ENCODE measurements at places on chromosomes 2 and 18.
A peak's percentile ranks its signal among the peaks of the same experiment; 100 is the strongest.

GRCh38 chr2:86596118-86596517 lies 27.5 kb downstream of the RNF103 start:
- DNase-seq: no peak

- DNase-seq: no peak
Measured at GRCh38 chr2:71082402-71083252, 14.2 kb downstream of the NAGK start.

DNA sequence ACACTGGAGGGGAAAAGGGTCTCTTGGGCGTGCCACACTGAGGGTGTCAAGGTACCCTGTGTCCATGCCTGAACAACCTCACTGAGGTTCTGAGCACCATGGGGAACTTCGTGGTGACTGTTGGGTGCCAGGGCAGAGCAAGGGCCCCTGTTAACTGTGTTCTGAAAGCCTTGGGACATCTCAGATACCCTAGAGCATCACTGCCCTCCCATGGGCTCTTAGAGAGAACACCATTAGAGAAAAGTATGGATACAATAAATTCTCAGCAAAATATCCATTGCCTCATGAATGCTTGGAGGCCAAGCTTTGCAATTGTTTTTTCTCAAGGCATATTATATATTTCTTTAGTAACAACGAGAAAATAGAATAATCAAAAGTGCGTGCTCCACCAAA lies 488.5 kb upstream of the NRP2 start:
- no peak for DNase-seq

GRCh38 chr2:44559108-44559507 lies 197.4 kb downstream of the CAMKMT start:
- no peak for DNase-seq

- DNase-seq: no peak
Measured at GRCh38 chr2:9100080-9100876, 96.8 kb upstream of the MBOAT2 start.

GRCh38 chr2:112004253-112004645 lies 50.8 kb upstream of the TMEM87B start:
- no peak for DNase-seq

DNA sequence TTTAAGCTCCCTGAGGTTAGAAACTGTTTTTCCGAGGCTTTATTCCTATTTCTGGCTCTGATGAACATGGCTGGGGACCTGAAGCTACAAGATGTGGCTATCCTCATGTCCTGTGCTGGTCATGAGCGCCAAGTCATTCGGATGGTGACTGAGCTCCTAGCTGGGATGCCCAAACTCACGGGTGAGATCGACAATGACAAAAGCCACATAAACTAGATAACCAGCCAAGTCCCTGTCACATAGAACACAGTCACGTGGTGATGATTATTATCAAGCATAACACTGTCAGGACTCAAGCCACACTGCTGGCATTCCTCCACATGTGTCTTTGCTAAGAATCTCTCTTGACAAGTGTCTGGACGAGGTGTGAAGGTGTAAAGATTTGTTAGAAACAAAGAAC lies 274.9 kb downstream of the CLIP4 start:
- no peak for DNase-seq

- DNase-seq: no peak
Measured at GRCh38 chr2:111670776-111671175, 213.2 kb downstream of the ANAPC1 start.

DNA sequence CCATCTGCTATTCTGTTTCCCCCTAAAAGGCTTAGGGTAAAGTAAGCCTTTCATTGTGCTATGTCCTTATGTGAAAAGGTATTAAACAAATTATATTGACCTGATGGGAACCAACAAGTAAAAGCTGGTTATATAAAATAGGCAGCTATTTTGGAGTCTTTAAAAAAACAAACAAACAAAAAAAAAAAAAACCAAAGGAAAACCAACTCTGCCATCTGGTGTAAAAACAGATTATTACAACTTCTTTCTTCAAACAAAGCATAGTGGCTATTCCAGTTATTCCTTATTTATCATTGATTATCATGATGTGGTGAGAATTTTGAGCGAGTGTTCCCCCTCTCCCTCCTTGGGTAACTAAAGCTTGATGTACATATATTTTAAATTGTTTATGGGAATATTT lies 122.3 kb upstream of the FHL2 start:
- DNase-seq: no peak

GRCh38 chr2:133561045-133561852 lies 7.0 kb downstream of the NCKAP5 start:
- no peak for DNase-seq

GRCh38 chr18:26480897-26481795 lies 67.2 kb downstream of the KCTD1 start:
- DNase-seq: no peak

DNA sequence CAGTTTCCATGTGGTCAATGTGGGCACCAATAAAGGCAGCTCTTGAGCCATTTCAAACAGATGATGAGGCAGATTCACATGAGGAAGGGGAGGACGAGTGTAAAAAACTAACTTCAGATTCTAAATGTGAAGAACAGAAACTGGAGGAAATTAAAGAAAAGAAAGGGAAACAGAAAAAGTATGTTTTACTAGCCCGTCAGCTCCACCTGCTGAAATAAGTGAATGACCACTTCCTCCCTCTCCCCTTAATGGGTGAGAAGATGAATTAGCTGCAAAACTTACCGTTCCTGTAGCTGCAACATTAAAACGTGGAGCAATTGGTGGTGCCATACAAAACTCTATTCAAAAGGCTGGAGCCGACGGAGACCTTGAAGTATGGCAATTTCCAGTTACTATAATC lies 203.5 kb downstream of the UXS1 start:
- DNase-seq: no peak

DNA sequence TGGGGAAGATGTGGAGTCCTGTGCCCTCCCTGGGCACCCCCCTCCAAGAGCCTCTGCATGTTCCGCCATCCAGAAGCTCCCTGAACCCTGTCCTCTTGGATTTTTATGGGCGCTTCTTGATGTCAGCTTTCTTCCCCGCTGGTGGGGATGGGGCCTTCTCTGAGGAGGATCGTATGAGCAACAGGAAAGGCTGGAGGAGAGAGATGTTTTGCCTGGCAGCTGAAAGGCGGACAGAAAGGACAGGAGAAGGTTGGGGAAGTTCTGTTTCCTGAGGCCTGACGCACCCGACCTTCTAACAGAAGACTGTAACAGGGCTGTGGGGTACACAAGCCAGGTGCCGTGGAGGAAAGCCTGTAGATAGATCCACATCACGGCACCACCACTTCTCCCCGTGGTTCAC lies 238.8 kb downstream of the LDLRAD4 start:
- DNase-seq: no peak

DNA sequence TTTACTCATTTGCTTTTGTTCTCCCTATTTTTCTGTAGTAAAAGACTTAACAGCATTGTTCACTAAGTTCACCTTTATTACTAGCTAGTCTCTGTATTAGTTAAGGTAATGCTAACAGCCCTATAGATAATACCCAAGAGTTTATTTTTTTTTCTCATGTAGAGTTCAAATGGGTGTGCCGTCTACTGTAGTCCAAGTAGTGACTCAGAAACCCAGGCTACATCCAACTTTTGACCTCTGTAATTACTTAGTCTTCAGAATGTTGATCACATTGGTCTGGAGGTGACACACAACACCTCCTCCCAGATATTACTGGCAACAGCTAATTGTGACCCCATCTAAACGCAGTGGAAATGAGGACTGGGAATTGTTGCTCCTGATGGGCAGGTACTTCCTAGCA lies 7.7 kb downstream of the COQ10B start:
- no peak for DNase-seq

- no peak for DNase-seq
Measured at GRCh38 chr2:101120124-101120996, 30.8 kb downstream of the TBC1D8 start.

GRCh38 chr2:51534166-51534565 lies 502.2 kb upstream of the NRXN1 start:
- DNase-seq: no peak

GRCh38 chr18:51559902-51560287 lies 362.4 kb upstream of the MEX3C start:
- peak; percentile 37 for DNase-seq

GRCh38 chr2:134337631-134338030 lies 83.8 kb downstream of the MGAT5 start:
- DNase-seq: no peak

DNA sequence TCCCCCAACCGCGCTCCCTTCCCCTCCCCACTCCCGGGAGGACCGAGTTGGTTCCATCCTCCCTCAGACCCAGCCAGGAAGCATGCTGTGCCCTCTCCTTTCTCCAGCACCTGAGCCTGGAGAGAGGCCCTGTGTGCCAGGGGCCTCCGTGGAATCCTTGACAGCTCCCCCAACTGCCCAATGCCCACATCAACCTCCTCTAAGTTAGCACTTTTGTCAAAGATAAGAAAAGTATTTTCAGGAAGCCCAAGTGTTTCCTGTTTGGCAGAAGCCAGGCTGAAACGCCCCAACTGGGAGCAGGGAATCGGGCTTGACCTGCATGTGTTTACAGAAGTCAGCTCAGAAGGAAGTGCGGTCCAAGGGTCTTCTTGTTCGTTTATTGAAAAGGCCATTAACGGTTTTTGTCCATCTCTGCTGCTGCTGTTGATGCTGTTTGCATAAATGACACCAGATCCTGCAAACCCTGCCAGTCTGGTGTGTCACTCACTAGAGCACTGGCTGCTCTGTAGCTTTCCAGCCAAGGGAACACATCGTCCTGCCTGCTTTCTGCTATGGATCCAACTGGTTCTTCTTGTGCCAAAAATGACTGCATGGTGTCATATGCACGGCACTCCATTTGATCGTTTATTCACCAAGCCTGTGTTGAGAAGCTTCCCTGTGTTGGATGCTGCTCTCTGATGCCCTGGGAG lies 35.4 kb upstream of the COL6A3 start:
- DNase-seq: no peak

- DNase-seq: no peak
Measured at GRCh38 chr2:8134985-8135682, 546.7 kb upstream of the ID2 start.

DNA sequence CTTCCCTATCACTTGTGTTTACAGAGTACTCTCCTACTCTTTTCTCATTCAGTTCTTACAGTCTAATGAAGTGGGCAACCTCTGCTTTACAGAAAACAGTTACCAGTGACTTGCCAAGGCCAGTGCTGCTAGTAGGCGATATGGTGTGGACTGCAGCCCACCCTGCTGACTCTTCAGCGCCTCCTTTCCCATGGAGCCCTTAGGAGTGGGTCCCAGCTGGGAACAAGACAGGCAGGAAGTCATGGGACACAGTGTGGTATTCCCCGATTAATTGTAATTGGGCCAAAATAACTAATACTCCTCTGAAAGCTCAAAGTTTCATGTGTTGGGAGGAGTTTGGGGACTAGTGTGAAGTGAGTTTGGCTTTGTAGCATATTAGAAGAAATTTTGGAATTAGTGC lies 120.1 kb upstream of the EML6 start:
- DNase-seq: no peak

- DNase-seq: no peak
Measured at GRCh38 chr2:37343537-37344434, 644 bp upstream of the QPCT start.

DNA sequence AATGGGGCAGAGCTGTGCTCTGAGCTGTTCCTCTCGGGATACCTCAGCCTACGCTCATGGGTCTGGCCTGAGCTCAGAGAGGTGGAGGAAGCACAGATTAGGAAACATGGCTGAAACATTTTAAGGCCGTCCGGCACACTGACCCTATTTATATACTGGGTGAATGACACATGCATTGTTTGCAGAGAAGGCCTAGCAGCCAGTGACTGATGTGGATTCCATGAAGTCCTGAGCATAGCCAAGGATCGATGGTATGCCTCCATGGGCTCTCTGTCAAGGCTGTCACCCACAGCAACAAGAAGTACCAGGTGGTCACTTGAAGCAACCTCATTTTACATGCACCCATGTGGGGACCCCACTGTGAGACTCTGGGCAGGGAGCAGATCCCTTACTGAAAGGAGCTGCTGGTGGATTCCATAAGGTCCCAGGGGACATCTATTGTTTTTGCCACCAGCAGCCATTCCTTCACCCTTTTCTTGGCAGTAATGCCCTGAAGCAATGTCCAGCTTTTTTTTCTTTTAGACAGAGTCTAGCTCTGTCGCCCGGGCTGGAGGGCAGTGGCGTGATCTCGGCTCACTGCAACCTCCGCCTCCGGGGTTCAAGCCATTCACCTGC lies 8.4 kb downstream of the PTMA start:
- DNase-seq: no peak

GRCh38 chr2:109129356-109129920 lies 433 bp downstream of the SH3RF3 start:
- no peak for DNase-seq

DNA sequence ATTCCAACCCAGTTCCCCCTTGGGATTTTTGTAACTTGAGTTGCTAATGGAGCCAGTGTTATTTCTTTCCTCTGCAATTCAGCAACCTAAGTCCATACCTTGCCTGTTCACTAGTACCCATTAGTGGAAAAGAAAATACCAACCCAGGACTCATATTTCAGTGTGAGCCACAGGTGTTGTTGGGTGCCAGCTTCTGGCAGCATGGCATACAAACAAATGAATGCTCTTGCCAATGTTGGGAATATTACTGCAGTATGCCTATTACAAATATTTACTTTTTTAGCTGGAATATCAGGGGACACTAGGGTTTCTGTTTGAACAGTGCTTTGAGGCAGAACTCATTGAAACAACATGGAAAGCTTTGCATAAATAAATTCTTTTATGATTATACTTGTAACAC lies 130.2 kb downstream of the NCKAP5 start:
- no peak for DNase-seq

GRCh38 chr18:29104671-29105070 lies 927.7 kb upstream of the CDH2 start:
- no peak for DNase-seq

- peak; percentile 36 for DNase-seq
Measured at GRCh38 chr2:240819126-240819857, 727 bp downstream of the KIF1A start.

GRCh38 chr2:237341872-237342271 lies 72.1 kb downstream of the COL6A3 start:
- DNase-seq: no peak

DNA sequence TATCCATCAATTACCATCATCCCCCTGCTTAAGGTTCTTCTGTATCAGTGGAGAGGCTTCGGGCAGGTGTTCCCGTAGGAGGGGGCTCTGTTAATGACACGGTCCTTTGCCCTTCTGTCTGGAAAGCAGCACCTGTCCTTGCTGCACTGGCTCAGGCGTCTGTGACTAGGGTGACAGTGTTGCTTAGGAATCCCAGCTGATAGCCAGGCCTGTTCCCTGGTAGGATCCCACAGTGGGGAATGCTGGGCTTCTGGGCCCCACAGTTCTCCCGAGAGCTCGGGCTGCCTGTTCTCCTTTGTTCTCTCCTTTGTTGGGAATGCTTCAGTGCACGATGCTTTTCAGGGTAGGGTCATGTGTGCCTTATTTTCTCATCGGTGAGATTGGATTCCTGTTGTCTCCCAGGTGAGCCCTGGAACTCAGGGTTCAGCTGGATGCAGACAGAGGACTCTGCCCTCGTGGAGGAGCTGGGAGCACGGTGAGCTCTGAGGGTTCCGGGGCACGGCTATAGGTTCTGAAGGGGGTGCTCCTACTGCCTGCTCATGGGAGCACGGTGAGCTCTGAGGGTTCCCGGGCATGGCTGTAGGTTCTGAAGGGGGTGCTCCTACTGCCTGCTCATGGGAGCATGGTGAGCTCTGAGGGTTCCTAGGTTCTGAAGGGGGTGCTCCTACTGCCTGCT lies 9.6 kb downstream of the SNTG2 start:
- no peak for DNase-seq

Measured in COR-L47 (cell line).